ENCODE measurements at places on chromosomes 2 and 18.

GRCh38 chr18:59054496-59055287 lies 85.0 kb upstream of the SEC11C start:
- no peak for DNase-seq

- DNase-seq: no peak
Measured at GRCh38 chr2:219954331-219954730, 326.9 kb downstream of the SLC4A3 start.

DNA sequence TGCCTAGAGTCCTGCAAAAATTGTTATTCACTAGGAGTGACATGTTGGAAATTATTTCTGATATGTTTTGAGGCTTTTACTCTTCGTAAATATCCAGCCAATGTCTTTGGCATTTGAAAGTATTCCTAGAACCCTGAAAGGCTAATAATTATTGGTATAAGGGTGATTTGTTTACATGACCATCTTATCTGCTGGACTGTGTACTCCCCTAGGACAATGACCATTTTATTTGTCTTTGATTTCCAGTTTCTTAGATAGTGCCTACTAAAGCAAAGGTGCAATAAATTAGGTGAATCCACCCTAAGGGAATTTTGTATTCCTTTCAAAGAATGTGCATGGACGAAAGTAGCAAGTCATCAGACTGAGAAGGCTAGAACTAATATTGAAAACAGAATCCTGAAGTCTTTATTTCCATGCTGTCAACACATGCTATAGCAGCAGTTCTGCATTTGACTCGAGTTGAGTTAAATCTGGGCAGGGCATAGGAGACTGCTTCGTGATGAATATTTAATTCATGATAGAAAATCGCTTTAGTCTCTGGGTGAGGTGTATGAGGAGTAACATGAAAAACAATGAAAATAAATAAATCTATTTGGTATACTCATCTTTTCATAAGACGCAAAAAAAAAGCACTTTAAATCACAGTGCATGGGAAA lies 235.7 kb downstream of the GPD2 start:
- no peak for DNase-seq

DNA sequence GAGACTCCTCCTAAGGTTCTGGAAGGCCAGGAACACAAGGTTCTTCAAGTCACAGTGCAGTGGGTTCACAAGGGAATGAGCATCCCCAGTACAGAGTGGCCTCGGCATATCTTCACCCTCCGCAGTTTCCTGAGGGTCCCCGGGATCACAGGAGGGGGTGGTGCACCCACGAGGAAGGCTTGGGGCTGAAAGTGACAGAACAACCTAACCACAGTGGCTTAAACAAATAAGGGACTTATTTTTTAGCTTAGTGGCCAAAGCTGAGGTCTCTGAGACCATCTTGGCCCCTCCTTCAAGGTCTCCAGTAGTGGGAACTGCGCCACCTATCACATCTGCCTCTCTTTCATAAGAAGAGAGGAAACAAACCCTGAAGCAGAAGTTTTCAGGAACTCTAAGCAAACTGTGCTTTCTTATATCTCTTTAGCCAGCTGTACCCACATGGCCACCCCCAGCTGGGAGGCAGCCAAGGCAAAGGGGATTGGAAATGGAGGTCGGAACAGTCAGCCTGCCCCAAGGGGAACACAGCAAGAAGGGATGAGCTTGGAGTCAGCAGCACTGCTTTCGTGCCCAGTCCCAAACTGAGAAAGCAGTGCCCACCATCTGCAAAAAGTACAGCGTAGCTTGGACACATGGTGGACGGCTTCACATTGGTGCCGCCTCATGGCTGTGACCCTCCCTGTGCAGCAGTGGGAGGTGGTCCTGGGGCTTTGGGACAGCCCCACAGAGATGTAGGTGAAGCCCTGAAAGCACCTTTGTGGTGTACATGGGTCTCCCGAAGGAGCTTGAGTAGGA lies 260.0 kb upstream of the ID2 start:
- no peak for DNase-seq

- no peak for DNase-seq
Measured at GRCh38 chr2:96520231-96520630, 15.1 kb upstream of the NEURL3 start.

Measured in stimulated activated CD4-positive, alpha-beta T cell treated with anti-CD3 and anti-CD28 coated beads, Interleukin-2, amount 100 ng/mL, for 4 hours (primary cell).